ENCODE measurements at places on chromosomes 12 and 14. TPM values are rescaled to one million over a fixed set of nuclear protein-coding genes. Genes with fewer than 3 reads are reported as not detected.

DNA sequence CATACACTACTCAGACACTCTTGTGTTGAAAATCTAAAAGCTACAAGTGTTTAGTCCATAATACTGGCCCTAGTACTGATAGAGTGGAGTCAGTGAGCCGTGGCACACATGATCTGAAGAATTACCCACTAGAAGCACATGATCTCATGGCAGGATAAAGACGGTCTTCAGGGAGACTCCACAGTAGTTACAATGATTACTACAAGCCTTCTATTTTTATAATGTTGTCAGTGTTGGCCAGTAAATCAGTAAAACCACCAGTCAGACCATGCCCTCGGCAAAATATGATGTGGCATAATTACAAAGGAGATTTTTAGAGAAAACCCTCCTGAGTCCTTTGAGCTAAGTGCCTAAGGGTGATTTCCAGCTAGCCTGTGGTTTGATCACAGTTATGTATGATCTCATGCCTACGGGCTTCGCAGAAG lies 114.9 kb downstream of the PDZRN4 start:
- H3K27ac ChIP-seq: no peak overlapping the region
- no peak for DNase-seq
- no peaks in the 10 kb centered on the region for H3K36me3 ChIP-seq
- no peak overlapping the region for H3K4me3 ChIP-seq
- H3K4me1 ChIP-seq: peaks cover 10% of the 10 kb centered on the region
- H3K27me3 ChIP-seq: peaks cover 3% of the 10 kb centered on the region

DNA sequence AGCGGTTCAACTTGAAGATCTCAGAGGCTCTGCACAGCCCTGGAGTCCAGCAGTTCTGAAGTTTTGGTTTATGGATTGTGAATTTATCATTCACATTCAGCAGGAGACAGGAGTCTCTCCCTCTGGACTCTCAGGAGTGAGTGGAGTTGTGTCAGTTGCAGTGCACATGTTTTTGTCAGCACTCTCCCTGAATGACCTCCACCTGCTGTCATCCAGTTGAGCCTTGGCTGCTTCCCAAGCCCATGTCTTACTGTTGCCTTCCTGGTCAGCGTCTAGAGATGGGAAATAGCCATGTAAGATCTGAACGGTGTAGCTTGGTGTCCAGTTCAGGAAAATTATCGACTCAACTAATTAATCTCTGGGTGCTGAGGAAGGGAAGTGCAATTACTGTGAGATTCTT lies 133.2 kb downstream of the PRKCH start:
- H3K4me3 ChIP-seq: no peak overlapping the region
- H3K27ac ChIP-seq: no peak overlapping the region
- peaks cover 9% of the 10 kb centered on the region for H3K36me3 ChIP-seq
- H3K4me1 ChIP-seq: no peaks in the 10 kb centered on the region
- no peak for DNase-seq
- H3K27me3 ChIP-seq: no peaks in the 10 kb centered on the region

DNA sequence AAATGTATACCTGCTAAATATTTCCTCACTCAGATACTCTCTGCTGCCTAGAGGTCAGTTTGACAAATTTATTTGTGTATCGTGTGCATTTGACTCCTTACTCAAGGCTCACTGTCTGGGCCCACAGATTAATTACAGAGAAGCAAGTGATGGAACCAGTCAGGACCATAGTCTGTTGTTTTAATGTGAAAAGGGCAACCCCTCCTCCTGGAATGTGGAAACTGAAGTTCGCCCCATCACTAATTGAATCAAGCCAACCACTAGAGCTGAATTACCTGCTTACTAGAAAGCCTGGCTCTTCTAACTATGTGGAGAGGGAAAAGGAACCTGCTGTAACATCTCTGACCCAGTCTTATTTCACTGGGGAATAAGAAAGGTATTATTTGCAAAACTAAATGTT lies 199.9 kb upstream of the KRR1 start:
- no peaks in the 10 kb centered on the region for H3K36me3 ChIP-seq
- no peaks in the 10 kb centered on the region for H3K27me3 ChIP-seq
- peak overlapping the region; percentile 70 for H3K27ac ChIP-seq
- peak overlapping the region; percentile 20 for H3K4me3 ChIP-seq
- H3K4me1 ChIP-seq: peaks cover 71% of the 10 kb centered on the region

Gene NANOG
- not detected for total RNA-seq

DNA sequence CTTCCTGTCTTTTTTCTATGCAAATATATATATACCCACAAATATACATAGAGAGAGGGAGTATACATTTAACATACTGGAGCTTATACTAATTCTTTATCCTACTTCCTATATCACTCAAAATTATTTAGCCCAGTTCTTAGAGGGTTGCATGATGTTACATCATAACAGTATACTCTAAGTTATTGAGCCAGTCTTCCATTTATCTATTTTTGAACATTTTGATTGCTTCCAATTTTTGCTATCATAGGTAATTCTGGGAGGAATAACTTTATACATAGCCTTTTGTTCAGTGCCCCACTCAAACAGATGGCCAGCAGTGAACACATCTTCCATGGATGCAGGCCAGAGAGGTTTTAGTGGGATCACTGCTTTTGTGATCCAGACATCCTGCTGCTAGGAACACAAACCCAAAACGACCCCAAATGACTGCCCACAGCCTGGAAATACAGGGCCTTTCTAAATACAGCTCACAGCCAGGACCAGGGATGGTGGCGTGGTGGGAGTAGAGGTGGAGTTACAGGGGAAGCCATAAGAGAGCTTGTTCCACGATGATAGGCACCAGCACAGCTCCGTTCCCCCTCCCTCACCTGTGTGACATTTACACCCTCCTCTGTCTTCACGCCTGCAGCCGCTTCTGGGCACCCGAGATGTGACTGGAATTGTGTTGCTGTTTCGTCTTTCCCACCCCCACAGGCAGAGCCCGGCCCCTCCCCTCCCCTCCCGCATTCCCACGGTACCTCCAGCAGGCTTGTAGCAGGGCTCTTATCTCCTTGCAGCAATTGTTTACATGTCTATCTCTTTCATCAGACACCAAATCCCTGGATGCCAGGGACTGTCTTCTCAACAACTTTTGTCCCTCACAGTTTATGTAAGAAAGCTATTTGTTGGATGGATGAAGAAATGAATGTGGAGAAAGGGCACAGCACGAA lies 30.7 kb upstream of the HDAC7 start:
- no peaks in the 10 kb centered on the region for H3K36me3 ChIP-seq
- no peak overlapping the region for H3K27ac ChIP-seq
- peaks cover 29% of the 10 kb centered on the region for H3K4me1 ChIP-seq
- H3K27me3 ChIP-seq: peaks cover 4% of the 10 kb centered on the region
- no peak overlapping the region for H3K4me3 ChIP-seq
- no peak for DNase-seq

Gene DACT1
- total RNA-seq: 29.7 TPM

- H3K27ac ChIP-seq: no peak overlapping the region
- peaks cover 4% of the 10 kb centered on the region for H3K36me3 ChIP-seq
- no peaks in the 10 kb centered on the region for H3K27me3 ChIP-seq
These were observed 162.1 kb downstream of the NAV3 start for GRCh38 chr12:77992760-77993159.

DNA sequence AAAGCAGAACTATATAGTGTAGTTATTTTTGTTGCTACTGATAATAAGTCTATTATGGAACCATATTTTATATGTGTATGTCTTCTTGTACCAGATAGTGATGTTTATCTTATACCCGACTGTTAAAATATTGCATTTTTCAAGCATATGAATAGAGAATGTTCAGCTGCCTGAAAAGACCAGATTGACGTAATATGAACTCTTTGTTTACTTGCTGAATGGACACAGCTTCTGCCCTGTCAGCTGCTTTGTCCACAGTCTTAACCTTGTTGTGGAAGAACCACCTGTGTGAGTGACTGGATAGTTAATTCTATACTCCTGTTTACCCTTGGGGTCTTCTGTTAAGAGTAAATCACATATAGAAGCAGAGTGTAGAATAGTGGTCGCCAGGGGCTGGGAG lies 109.3 kb downstream of the LGR5 start:
- H3K4me3 ChIP-seq: no peak overlapping the region
- no peak for DNase-seq
- no peaks in the 10 kb centered on the region for H3K36me3 ChIP-seq
- peaks cover 6% of the 10 kb centered on the region for H3K4me1 ChIP-seq

Gene PLEKHD1
- total RNA-seq: 0.48 TPM

- no peak overlapping the region for H3K4me3 ChIP-seq
- H3K4me1 ChIP-seq: no peaks in the 10 kb centered on the region
- no peaks in the 10 kb centered on the region for H3K27me3 ChIP-seq
- H3K27ac ChIP-seq: no peak overlapping the region
- DNase-seq: no peak
These were observed 830.1 kb upstream of the MGAT4C start for GRCh38 chr12:87086118-87086891.

Gene FLVCR2
- total RNA-seq: 11.8 TPM

DNA sequence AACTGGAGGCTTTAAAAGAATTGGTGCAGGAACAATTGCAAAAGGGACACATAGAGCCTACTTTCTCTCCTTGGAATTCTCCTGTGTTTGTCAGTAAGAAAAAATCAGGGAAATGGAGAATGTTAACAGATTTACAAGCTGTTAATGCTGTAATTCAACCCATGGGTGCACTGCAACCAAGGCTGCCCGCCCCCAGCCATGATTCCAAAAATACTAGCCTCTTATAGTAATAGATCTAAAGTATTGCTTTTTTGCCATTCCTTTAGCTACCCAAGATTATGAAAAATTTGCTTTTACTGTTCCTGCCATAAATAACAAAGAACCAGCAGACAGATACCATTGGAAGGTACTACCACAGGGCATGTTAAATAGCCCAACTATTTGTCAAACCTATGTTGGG lies 15.3 kb upstream of the OR8S1 start:
- H3K27me3 ChIP-seq: peaks cover 17% of the 10 kb centered on the region
- no peaks in the 10 kb centered on the region for H3K4me1 ChIP-seq
- H3K4me3 ChIP-seq: no peak overlapping the region
- no peak for DNase-seq
- no peak overlapping the region for H3K27ac ChIP-seq

DNA sequence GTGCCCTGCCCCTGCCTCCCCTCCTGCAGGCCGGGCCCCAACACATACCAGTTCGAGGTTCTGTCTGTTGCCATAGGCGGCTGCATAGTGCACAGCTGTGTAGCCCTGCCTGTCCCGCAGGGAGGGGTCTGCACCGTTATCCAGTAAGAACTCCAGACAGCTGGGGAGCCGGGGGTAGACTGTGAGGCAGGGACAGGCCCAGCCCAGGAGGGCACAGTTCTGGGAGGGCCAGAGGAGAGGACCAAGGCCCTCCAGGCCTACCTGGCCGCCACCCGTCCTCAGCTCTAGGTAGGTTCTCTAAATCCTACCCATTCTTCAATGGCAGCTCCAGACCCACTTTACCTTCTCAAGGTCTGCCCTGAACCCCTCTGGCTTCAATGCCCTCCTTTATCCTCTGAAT lies 9.5 kb downstream of the ANKRD52 start:
- no peak for DNase-seq
- H3K27ac ChIP-seq: no peak overlapping the region
- H3K4me1 ChIP-seq: no peaks in the 10 kb centered on the region
- no peaks in the 10 kb centered on the region for H3K27me3 ChIP-seq

Gene OTOGL
- 0.27 TPM for total RNA-seq

- no peak overlapping the region for H3K4me3 ChIP-seq
- H3K36me3 ChIP-seq: peaks cover 6% of the 10 kb centered on the region
- DNase-seq: no peak
- peak overlapping the region; percentile 2 for H3K27ac ChIP-seq
- H3K4me1 ChIP-seq: peaks cover 19% of the 10 kb centered on the region
These were observed 452.7 kb upstream of the PDE3A start for GRCh38 chr12:19915392-19916195.

DNA sequence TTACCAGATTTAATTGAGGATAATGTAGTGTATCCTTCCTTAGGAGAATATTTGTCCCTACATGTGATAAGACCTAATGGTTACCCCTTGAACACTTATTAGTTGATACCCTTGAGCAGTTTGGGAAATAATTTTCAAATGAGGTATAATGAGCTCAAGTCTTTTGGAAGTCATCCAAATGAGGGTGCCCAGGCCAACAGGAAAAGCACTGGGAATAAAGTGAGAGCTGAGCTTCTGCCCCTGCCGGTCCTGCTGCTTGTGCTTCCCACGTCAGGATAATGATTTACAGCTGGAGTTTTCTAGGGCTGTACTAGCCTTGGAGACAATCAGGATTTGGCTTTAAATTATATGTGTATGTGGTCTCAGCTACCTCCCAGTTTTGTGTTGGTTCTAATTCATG lies 178.8 kb upstream of the FRMD6 start:
- no peaks in the 10 kb centered on the region for H3K27me3 ChIP-seq
- H3K27ac ChIP-seq: no peak overlapping the region
- no peak for DNase-seq
- H3K4me1 ChIP-seq: peaks cover 22% of the 10 kb centered on the region

Gene GLT8D2
- total RNA-seq: 19.8 TPM

Gene KRT83
- total RNA-seq: not detected

Gene EP400
- 55.2 TPM for total RNA-seq

- no peak overlapping the region for H3K4me3 ChIP-seq
- H3K27me3 ChIP-seq: peaks cover 9% of the 10 kb centered on the region
- H3K4me1 ChIP-seq: peaks cover 23% of the 10 kb centered on the region
- no peak for DNase-seq
- no peaks in the 10 kb centered on the region for H3K36me3 ChIP-seq
These were observed 239.2 kb downstream of the NUAK1 start for GRCh38 chr12:105899589-105899988.

GRCh38 chr12:2970744-2971143 lies 11.5 kb downstream of the TEAD4 start:
- no peaks in the 10 kb centered on the region for H3K4me1 ChIP-seq
- H3K4me3 ChIP-seq: no peak overlapping the region
- H3K27me3 ChIP-seq: no peaks in the 10 kb centered on the region
- DNase-seq: no peak
- peak overlapping the region; percentile 84 for H3K27ac ChIP-seq
- peaks cover 10% of the 10 kb centered on the region for H3K36me3 ChIP-seq

GRCh38 chr14:71514941-71515919 lies 417.0 kb upstream of the RGS6 start:
- peaks cover 5% of the 10 kb centered on the region for H3K4me1 ChIP-seq
- no peaks in the 10 kb centered on the region for H3K27me3 ChIP-seq
- H3K36me3 ChIP-seq: peaks cover 18% of the 10 kb centered on the region

GRCh38 chr14:64800000-64800399 lies 79.7 kb downstream of the SPTB start:
- H3K27me3 ChIP-seq: no peaks in the 10 kb centered on the region
- H3K36me3 ChIP-seq: no peaks in the 10 kb centered on the region
- no peak overlapping the region for H3K4me3 ChIP-seq
- no peaks in the 10 kb centered on the region for H3K4me1 ChIP-seq

DNA sequence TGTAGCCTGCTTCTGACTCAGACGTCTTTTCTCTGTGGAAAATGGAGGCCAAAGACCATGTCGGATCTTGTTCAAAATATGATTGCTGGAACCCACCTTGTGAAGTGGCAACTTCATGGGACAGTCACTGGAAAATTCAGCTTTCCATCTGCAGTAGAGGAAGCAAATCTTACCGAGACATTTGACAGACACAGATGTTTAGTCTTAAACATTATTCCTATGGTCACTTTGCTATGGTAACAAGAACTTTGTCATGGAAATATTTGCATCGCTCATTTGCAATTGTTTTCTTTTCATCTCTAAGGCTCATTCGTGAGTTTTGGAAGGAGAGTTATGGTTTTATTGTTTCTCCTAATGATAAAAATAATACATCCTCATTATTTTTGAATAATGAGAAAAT lies 98.3 kb upstream of the HIF1A start:
- H3K36me3 ChIP-seq: peaks cover 4% of the 10 kb centered on the region
- no peak for DNase-seq
- H3K27me3 ChIP-seq: peaks cover 6% of the 10 kb centered on the region
- H3K27ac ChIP-seq: no peak overlapping the region
- H3K4me3 ChIP-seq: no peak overlapping the region
- H3K4me1 ChIP-seq: peaks cover 13% of the 10 kb centered on the region

Measured in type B pancreatic cell (in vitro differentiated cells).